ENCODE measurements at places on chromosomes 2 and 18.

DNA sequence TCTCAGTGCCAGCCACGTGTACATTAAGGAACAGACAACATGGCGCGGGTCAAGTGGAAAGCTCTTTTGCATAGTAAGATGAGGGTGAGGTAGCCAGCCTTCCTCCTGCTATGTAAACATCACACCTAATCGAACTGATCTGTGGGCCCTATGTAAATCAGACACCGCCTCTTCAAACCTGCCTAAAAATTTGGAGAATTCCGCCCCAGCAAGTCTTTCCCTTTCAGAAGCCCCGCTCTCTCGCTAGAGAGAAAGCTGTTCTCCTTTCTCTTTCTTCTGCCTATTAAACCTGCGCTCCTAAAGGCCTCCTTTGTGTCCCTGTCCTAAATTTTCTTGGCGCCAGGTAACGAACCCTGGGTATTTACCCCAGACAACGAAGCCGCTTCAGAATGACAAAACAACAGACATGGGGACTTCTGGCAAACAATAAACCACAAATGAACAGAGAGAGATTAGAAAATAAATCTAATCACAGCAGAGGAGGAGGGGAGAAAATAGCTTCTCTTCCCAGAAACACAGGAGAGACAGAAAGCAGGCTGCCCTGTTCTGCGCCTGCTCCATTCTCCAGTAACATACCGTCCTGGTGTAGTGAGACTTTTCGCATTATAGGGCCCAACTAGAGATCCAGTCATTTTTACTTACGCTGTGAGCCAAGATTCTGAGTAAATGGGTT lies 31.9 kb upstream of the CYP1B1 start:
- DNase-seq: no peak

GRCh38 chr18:26863122-26863879 lies 2.2 kb downstream of the AQP4 start:
- DNase-seq: no peak

DNA sequence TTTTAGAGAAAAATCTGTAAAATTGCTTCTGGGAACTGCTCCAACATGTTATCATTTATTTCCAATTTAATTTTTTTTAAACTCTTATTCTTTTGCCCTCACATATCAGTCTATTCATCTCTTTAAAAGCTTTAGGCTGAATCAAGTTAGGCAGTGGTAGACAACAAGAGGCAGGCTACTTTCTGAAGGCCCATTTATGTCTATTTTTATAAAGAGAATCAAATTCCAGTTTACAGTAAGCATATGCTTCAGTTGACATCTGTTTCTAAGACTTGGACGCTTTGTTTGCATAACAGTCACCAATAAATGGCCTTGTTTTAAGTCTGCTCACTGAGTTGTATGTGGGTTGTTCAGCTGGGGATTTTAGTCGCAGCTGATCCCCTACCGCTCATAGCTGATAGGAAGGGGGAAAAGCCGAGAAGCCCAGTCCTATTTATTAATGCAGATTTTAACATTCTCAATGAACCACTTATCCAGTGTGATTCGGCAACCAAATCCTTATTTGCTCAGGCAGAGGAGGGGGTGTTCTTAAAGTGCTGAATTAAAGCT lies 260.4 kb upstream of the SIX3 start:
- no peak for DNase-seq

DNA sequence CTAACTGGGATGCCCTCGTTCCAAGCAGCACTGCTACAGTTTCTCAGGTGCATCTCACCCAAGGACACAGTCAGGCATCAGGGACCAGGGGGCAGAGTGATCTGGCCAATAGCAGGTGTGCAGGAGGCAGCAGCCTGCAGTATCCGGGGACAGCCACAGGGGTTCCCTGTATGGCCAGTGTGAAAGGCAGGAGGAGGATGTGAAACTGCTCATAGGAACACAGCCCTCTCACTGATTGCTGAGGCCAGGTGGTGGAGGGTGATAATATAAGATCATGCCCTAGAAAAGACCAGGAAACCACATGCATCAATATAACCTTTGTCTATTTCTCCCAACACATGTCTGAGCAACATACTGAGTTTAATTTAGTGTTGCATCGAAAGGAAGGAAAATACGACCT lies 112.7 kb upstream of the TACR1 start:
- DNase-seq: no peak

GRCh38 chr2:230335461-230335863 lies 8.5 kb downstream of the SP140L start:
- DNase-seq: no peak

GRCh38 chr2:59896499-59897245 lies 656.8 kb downstream of the BCL11A start:
- DNase-seq: no peak

GRCh38 chr2:215355801-215356200 lies 43.9 kb downstream of the ATIC start:
- no peak for DNase-seq

DNA sequence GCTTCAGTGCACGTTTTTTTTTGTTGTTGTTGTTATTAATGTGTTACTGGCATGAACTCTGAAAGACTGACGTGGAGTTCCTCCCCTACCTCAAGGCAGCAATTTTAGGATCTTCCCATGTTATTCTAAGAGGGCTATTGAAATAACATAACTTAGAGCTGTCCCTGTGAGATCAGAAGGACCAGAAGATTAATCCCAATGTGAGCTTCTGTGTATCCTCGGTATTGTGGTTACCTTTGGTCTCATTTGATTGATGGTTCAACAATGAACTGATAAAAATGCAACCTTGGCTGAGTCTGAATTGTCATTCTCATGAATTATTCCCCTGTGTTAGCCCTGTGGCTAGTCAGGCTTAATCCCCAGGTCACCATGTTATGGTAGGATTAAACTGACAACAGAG lies 394.1 kb downstream of the TRIB2 start:
- DNase-seq: no peak

- DNase-seq: no peak
Measured at GRCh38 chr2:119699016-119699606, 20.1 kb downstream of the TMEM177 start.

DNA sequence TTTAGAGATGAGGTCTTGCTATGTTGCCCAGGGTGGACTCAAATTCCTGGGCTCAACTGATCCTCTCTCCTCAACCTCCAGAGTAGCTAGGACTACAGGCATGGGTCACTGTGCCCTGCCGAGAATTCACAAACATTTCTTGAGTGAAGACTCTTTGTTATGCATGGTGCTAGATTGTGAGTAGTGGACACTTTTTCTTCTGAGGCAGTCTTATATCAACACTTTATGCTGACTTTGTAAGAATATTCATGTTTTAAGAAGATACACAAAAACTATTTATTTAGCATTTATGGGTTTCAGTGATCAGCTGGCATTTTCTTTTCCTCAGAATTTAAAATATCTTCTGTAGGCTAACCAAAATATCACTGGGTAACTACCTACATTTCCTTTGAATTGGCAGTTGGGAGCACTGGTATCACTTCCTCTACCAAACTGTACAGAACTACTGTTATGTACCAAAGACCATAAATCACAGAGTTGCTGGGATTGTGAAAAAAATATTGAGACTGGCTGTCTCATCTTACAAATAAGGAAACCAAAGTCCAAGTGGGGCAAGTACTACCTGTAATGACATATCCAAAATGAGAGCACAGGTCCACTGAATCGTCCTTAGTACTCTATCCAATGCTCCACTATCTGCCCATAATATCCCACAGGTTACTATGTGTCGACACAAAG lies 34.0 kb downstream of the DOCK10 start:
- DNase-seq: no peak

- peak; percentile 79 for DNase-seq
Measured at GRCh38 chr18:48540251-48541025, 1.6 kb downstream of the CTIF start.

All from type B pancreatic cell (in vitro differentiated cells).